Activated T-helper 1 cell treated with anti-CD3 and anti-CD28 coated beads, Interleukin-12 subunit alpha, Interleukin-12 subunit beta, Interleukin-2, Interleukin-4 antibody, amounts not matched to agents 30 ng/mL and 10 ng/mL and 1 ng/mL, durations not matched to agents 14 hours and 24 hours and 36 hours (primary cell): ENCODE measurements at places on chromosomes 4 and X.

GRCh38 chrX:45134315-45134731 lies 66.4 kb downstream of the DIPK2B start:
- no peak overlapping the region for H3K27ac ChIP-seq
- no peaks in the 10 kb centered on the region for H3K4me1 ChIP-seq
- H3K36me3 ChIP-seq, result no peaks in the 10 kb centered on the region
- no peak for DNase-seq

DNA sequence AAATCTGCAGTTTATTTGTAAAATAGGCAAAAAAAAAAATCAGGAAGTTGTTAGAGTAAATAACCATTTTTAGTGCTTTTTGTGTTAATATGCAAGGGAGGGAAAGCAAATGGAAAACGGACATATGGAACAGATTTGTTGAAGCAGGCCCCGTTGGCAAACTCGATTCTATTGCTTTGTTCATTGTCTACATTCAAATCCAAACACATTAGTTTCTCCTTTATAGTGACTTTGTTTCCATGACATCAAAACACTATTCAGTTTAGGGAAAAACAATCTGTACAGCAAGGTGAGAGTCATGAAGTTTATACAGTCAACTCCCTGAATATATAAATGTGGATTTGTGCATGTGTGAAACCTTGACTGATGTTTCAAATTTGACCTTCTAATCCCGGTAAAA lies 142.2 kb downstream of the FAM47A start:
- no peaks in the 10 kb centered on the region for H3K4me1 ChIP-seq
- no peaks in the 10 kb centered on the region for H3K36me3 ChIP-seq
- H3K27ac ChIP-seq, result no peak overlapping the region
- no peaks in the 10 kb centered on the region for H3K27me3 ChIP-seq
- DNase-seq, result no peak

GRCh38 chr4:145868637-145869409 lies 69.8 kb downstream of the ZNF827 start:
- H3K27me3 ChIP-seq, result no peaks in the 10 kb centered on the region
- H3K4me3 ChIP-seq, result no peak overlapping the region
- no peak for DNase-seq
- peaks cover 39% of the 10 kb centered on the region for H3K4me1 ChIP-seq
- H3K27ac ChIP-seq, result no peak overlapping the region

DNA sequence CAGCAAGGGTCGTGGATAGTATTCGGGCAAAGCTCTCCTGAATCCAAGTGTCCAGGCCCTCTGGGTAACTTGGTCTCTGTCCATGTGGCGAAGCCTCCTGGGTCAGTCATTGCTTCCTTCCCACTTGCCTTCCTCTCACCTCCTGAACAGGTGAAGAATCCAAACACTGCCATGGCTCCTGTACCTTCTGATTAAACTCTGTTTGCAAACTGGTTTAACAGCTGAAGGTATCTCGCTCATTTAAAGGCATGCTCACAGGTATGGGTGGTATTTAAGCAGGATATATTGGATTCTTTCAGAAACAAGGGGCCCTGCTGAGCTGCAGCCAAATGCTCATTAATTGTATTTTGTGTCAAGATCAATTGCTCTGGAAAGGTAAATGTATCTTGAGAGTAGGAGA lies 28.2 kb downstream of the FHDC1 start:
- H3K4me3 ChIP-seq, result no peak overlapping the region
- H3K27me3 ChIP-seq, result peaks cover 7% of the 10 kb centered on the region
- no peaks in the 10 kb centered on the region for H3K36me3 ChIP-seq
- no peak overlapping the region for H3K27ac ChIP-seq
